Vagina (tissue), 2 donors: ENCODE measurements at places on chromosomes 4 and X.

DNA sequence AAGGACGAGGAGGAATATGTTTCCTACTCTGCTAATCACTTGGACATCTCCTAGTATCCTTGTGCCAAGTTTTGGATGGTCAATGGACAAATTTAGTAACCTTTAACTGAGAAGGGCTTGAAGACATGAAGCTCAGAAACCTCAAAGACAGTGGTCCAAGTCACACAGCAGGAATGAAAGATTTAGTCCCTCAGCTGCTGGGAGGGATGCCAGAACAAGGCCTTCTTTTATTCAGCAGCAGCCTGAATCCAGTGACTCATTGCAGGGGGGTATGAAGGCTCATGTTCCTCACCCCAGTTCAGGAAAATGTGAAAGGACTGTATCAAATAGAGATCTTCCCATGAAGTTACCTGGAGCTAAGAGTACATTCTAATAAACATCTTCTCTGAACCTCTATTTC, 214.9 kb upstream of the UGT8 start:
- DNase-seq = no peak

GRCh38 chr4:41141900-41142299, 72.4 kb downstream of the APBB2 start:
- DNase-seq = no peak

DNA sequence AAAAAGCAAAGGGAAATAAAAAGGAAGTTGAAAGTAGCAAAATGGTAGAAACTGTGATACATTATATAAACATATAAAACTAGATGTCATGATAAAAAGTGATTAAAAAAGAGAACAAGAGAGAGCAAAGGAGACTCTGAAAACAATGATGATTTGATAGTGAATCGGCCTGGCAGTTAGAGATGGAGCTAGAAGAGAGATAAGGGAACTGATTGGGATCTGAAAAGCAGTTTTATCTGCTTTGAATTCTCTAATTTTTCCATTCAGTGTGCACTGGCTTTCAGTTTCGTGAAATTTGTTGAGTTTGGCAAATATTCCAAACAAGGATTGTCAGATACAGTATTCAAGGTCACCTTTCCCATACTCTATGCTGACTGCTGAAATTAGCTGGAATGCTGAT, 21.9 kb upstream of the CCSER1 start:
- no peak for DNase-seq

DNA sequence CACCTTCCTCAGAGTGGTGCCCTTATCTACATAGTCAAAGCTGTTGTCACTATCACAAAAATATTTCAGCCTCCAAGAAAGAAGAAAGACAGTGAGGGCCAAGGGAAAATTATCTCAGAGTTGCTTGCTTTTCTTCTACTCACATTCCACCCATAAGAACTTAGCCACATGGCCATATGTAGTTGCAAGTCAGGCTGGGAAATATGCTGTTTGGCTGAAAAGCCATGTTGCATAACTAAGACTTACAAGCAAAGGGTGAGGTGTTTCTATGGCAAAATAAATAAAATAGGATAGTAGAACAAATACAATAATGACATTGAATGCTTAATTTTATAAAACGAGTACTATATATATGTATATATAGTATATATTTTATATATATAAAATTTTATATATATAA, 365.9 kb upstream of the PABPC4L start:
- no peak for DNase-seq

- DNase-seq = no peak
Observed at GRCh38 chr4:24473309-24473721, 111.0 kb downstream of the DHX15 start.

- no peak for DNase-seq
Observed at GRCh38 chr4:186360551-186360950, 94.6 kb downstream of the F11 start.

DNA sequence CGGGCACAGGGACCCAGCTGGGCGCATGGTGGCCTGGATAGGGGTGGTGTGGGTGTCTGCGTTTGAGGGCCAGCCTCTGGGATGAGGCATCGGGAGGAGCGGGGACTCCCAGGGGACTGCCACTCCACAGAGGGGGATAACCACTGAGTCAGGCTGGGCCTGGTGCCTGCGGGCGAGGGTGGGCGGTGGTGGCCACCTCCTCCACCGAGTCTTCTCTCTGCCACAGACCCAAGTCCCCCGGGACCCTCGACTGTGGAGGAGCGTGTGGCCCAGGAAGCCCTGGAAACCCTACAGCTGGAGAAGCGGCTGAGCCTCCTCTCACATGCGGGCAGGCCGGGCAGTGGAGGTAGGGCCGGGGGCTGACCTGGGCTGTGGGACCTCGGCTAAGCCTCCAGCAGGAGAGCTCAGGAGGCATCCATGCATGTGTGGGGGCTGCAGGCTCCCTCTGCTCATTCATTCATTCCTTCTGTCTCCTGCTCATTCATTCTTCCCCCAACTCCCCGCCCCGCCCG, 26.4 kb downstream of the DOK7 start:
- DNase-seq = no peak

- DNase-seq = no peak
Observed at GRCh38 chrX:152138388-152138784, at the start of gene MAGEA10. Gene MAGEA10, minus strand, starts transcription at chrX:152138577. Its CDS starts 2,957 bp downstream, at chrX:152135620.

DNA sequence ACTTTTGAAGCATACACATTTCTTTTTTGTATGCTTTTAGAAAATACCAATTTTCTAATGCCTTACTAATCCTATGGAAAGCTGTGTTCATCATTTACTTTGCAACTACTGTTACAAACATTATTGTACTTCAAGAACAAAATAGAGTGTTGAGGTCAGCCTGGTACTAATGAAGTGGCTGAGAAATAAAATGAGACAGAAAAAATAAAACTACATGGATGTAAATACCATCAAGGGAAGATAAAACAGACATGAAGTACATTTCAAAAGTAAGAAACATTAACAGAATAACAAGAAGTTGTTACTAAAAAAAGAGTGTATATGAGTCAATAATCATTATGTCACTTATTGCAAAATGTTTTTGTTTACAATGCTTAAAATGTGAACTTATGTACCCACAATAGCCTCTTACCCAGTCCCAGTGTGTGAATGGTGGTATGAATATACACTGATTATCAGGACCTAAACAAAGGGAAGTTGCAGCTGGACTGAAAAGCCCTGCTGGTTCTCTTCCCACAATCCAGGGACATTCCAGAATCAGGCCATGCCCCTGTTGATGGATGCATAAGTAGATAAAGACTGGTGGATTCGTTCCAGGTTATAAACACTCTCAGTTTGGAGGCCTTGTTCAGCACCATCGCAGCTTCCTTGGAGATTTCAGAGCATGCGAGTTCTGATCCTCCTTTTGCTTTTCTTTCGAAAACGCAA, 2.4 kb upstream of the CSN3 start:
- DNase-seq = no peak

- DNase-seq = no peak
Observed at GRCh38 chr4:93983140-93983539, 154.6 kb downstream of the ATOH1 start.

DNA sequence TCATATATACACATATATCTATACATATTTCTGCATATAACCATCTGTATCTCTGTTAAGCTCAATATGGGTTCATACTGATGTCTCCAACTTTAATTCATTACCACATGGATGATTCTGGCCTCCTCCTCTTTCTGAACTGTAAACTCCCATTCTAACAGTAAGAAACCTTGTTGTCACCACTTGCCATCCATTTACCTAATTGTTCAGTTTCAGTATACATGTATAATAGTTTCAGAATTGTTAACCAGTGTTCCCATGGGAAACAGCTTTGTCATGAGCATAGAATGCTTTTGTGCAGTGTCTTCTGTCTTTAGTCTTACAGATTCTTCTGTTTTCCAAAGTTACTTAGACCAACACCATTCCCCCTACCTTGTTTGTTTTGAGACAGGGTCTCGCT, 35.9 kb downstream of the SLC9A6 start:
- DNase-seq = no peak

DNA sequence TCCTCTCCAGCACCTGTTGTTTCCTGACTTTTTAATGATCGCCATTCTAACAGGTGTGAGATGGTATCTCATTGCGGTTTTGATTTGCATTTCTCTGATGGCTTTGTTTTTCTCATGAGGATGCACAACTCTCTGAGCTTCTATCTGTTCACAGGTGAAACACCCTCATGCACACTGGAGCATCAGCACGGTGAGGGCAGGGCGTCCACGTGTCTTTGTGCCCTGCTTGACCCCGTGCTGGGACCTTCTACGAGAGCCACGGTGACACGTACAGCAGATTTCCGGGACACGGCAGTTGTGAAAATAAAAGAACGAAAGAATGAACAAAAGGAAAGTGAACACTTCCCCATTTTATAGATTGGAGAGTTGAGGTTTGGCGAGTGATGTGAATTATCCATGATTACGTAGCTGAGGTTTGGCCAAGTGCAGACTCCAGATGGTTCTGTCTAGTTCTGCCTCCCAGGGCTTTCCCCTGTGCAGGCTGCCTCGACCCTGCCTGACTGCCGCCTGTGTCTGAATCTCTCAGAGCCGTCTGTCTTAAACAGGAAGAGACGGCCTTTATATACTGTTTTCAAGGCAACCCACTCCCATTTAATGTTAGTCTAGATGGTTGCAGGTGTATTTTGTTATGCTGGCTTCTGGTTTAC, 67.8 kb upstream of the SORBS2 start:
- no peak for DNase-seq

DNA sequence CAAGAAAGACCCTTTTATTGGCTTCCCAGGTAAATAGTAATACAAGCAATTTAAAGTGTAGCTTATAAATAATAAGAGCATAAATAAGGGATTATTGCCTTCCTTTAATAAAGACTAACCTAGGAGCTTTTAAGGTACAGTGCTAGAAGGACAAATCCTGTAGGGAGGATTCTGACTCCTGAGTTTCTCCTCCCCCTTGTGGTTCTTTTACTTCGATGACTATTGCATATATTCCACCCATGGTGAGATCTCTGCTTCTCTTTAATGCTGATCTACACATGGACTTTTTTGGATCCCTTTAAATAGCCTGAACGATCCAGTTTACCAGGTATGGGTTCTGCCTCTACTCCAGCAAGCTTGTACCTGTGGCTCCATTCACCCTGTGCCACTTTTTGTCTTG, 2.5 kb downstream of the GALNT7 start:
- DNase-seq = no peak

DNA sequence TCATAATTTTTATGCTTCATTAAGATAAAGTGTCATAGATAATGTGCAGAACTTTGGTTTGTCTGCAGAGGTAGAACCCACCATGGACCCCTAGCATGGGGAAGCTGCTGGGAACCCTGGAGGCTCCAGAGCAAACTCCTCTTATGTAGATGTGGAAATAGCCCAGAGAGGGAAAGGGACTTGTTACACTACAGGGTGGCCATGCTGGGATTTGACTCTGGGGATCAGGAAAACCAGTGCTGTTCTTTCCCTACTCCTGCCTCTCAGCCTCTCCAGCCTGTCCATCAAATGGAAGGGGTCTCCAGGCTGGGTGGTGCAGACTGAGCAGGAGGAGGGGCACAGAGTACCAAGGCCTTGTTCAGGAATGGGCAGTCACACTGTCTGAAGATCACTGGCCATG, 54.2 kb downstream of the MSX1 start:
- peak; percentile 84 for DNase-seq

DNA sequence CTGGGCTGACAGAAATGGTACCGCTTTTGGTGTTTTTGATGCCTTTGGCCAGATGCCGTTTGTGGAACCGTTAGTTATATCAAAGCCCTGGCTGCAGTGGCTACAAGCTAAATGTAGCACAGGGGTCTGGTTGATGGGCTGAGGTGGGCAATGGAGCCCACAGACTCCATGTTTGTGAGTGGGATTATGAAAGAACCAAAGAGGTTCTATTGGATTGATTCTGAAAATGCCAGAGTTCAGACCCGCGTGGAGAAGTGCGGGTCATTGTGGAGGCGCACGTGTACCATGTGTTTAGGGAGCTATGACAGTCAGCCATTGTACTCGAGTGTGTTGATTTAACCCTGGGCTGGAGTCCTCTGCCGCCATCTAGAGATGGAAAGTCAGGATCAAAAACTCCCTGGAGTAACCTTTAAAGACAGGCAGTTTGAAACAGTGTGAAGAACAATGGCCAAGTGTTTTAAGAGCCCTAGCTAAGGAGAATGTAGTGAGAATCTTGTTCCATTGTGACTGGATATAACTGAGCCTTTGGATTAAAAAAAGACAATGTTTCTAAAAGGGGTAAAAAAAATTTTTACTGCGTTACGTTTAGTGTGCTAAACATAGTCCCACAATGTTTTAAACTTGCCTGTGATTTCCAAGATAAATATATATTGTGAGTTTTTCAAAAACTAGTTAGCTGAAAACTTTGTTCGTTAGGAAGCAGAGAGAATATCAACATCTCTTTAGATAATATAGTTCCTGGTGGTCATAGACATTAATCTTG, 12.7 kb downstream of the ART3 start:
- no peak for DNase-seq

GRCh38 chr4:94567811-94568210, 116.1 kb downstream of the PDLIM5 start:
- DNase-seq = no peak

GRCh38 chrX:15890463-15890862, 35.9 kb upstream of the AP1S2 start:
- DNase-seq = no peak

DNA sequence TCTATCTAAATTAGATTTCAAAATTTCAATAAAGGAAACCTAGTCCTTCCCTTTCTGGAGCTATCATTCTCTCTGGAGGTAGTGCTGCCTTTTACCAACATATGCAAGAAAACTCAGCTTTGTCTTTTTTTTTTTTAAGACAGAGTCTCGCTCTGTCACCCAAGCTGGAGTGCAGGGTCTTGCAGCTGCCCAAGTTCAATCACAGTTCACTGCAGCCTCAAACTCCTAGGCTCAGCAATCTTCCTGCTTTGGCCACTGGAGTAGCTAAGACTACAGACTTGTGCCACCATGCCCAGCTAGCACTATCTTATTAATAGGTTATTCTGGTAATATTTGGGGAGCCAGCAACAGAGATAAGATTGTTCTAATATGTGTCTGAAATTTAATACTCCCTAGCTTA, 12.3 kb downstream of the AASDH start:
- no peak for DNase-seq

GRCh38 chrX:110722135-110722534, 73.5 kb downstream of the CHRDL1 start:
- DNase-seq = no peak

DNA sequence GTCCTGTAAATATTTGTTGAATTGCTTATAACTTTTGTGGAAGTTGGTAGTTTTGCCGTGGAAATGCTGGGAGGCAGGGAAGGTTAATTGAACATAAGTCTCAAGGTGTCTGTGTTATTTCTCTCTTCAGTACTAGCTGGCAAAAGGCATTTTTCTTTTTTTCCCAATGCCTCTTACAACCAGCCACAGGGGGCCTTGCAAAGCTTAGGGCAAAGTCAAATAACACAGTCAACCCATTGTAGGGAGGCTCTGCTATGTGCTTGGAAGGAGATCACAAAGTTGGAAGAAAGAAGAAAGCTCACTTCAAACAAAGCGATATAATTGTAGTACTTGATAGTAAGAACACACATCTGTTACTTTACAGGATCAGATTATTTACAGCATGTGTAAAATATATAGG, 802.6 kb downstream of the PDHA2 start:
- no peak for DNase-seq

GRCh38 chr4:186642998-186643397, 80.7 kb downstream of the FAT1 start:
- DNase-seq = no peak

DNA sequence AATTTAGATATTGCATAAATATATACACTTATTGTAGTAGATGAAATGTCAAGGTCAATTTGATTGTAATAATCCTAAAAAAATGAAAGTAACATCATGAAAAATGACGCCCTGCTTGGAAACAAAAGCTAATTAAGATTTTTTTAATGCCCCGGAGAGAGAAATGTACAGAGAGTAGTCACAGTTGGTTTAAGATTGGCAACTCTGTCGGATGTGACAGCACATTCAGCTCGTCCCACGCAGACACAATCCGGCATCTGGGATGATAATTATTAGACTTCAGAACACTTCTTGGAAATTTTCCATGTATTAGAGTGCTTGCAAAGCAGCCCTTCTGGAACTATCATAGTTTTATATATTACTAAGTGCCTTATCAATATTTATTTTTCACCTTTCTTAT, 478.0 kb downstream of the PDHA2 start:
- no peak for DNase-seq
